ENCODE measurements at places on chromosomes 7 and 10.
A peak's percentile ranks its signal among the peaks of the same experiment; 100 is the strongest.

DNA sequence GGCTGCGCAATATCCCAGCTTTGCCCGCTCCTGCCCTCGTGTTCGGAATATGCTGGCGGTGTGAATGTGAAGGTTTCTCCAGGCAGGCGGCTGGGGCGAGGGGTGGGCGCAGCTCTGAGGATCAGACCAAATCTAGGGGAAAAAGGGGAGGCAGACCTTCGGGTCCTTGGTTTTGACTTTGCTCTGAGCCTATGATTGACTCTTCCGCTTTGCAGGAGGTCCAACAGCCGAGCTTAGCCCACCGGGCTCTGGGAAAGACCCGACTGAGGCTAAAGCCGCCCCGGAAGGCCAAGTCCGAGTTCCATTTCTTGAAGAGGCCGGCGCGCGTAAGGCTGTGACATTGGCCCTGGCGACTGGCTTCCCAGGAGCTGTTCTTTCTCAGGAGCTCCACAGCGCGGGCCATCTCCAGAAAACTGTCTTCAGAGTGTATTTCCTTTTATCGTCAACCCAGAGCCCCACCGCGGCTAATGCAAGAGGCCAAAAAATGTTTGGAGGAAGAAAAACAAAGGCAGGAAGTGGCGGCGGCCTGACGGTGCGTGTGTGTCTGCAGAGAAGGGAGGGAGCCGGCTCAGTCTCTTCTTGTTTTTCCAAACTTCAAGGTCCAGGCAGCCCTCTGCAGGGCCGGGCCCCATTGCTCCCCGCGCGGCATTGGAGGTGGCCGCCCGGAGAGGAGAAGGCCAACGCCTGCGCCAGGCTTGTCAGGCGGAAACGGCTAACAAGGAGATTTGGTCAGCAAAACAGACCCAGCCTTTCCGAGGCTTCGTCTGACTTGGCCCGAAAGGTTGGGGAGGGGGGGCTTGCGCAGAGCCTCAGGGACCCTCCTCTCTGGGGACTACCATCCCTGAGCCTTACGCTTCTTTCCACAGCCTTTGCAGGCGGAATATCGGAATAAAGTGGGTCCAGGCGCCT lies 3.6 kb upstream of the HOXA11 start:
- DNase-seq: no peak

DNA sequence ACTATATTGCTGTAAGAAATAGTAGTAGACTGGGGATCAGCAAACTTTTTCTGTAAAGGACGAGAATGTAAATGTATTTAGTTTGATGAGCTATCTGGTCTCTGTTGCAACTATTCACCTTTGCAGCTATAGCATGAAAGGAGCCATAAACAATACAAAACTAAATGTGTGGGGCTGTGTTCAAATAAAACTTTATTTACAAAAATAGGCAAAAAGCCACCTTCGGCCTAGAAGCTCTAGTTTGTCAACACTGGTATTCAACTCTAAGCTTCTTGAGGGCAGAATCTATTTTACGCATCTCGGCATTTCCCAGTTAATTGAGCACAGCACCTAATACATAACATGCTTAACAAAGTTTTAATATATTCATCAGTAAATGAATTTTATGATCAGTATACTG lies 181.4 kb downstream of the SEMA3E start:
- no peak for DNase-seq

DNA sequence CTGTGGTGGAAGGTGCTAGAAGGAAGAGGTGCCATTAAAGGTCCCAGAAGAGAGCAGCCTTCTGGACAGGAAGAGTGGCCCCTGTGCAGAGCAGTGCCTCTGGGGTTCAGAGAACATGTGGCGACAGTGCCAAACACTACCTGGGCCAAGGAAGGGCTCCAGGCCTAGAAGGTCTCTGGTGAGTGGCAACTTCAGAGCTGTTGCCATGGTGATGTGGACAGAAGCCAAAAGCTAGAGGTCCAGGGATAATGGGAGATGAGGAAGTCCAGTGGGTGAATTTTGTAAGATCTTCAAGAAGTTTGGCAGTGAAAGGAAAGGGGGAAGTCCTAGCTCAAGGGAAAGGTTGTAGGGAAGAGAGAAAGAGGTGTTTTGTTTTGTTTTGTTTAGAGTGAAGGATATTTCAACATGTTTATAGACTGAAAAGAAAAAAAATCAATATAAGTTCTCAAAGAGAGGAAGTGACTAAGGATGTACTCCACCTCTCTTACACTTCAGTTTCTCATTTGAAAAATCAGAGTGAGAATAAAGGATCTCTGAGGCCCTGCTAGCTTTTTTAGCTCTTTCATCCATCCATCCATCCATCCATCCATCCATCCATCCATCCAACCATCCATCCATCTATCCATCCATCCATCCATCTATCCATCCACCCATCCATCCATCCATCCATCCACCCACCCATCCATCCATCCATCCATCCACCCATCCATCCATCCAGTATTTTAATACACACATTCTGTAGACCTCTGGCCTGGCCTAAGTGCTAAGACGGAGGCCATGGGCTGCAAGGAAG lies 77.1 kb upstream of the DUSP5 start:
- peak; percentile 46 for DNase-seq

- no peak for DNase-seq
Observed at GRCh38 chr7:85535974-85536729, 349.3 kb upstream of the SEMA3D start.

- DNase-seq: no peak
Observed at GRCh38 chr7:100855515-100855914, 3.0 kb downstream of the SLC12A9 start.

DNA sequence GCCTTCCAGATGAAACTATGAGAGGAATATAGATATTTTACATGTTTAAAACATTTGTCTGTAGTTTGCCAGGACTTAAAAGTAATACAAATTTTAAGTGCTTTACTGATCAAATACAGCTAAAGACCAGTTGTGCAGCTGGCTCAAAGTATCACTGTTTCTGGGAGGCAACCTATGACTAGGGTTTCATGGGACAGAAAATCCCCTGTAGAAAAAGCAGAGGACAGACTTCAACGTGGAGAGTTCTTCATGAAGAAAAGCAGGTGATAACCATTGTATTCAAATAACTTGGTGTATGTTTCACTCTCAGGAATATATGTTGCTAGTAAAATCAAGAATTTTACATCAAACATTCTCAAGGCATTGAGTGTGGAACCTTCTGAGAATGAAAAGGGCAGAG lies 40.9 kb downstream of the PTER start:
- no peak for DNase-seq

GRCh38 chr7:131797841-131798240 lies 241.4 kb upstream of the PODXL start:
- DNase-seq: no peak

DNA sequence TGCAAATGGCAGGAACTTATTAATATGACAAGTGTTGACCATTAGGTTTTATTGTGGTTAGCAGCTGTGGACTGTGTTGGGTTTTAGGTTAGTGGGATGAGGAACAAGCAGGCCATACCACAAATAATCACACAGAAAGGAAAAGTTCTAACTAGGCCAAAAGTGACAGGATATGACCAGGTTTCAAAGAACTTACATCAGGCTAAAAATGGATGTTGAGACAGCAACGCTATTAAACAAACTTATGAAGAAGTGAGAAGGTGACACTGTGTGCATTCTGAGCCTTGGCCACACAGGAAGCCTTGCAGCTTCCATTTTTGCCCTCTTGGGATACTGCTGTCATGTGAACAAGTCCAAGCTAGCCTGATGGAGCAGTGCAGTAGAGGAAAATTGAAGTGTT lies 568.8 kb downstream of the HTR7 start:
- no peak for DNase-seq

DNA sequence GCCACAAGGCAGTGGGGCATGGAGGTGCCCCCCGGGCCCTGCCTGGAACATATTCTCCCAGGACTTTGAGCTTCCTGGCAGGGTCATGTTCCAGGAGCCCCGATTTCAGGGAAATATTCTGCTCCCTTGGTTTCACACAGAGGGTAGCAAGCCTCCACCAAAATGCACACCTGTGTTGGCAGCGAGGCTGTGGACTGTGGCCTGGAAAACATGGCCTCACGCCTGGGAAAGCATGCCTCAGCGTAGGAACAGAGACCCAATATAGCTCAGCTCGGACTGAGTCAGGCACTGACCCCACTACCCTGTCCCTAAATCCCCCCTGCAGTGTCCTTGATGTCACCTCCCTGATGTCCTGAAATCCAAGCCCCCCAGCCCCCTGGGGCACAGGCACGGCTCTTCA lies 92.0 kb downstream of the KCNMA1 start:
- DNase-seq: no peak

GRCh38 chr10:43201545-43202131 lies 63.4 kb downstream of the CSGALNACT2 start:
- no peak for DNase-seq

GRCh38 chr7:101832205-101832631 lies 14.8 kb downstream of the CUX1 start:
- DNase-seq: no peak

- DNase-seq: no peak
Observed at GRCh38 chr7:32406386-32406785, 83.8 kb downstream of the LSM5 start.

- DNase-seq: no peak
Observed at GRCh38 chr7:107321611-107322010, 148.2 kb upstream of the GPR22 start.

All from DMS79 (cell line).